ENCODE measurements at places on chromosomes 3 and 15.
A peak's percentile ranks its signal among the peaks of the same experiment; 100 is the strongest.

DNA sequence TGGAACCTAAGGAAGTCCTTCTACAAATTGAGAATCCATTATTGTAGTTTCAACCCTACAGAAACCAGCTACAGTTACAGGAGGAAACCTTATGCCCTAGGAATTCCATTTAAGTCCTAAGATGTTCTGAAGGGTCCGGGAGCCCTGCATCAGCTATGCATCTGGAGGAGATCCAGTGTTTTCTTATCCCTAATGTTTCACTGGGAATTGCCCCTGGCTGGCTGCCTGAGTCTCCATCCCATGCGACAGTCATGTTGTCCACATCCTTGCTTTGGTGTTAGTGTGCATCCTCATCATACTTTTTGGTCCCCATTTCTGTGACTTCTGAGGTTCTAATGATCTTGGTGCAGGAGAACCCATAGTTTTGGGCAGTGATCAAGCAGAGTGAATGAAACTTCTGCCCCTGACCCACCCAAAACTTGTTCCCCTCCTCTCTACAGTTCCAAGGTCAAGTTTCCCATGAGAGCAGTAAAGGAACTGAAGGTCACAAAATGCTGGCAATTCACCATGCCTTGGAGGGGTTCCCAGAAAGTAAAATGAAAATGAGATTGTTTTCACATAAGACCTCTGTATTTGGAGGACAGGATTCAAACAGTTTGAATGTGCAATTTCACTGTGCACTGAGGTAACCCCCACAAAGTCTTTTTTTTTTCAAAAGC lies 121.9 kb upstream of the PHLDB2 start:
- DNase-seq, result no peak

- DNase-seq, result no peak
These were observed 9.6 kb upstream of the LAMP3 start for GRCh38 chr3:183172051-183172639.

GRCh38 chr15:42444415-42445063 lies 46.4 kb downstream of the ZNF106 start:
- no peak for DNase-seq

DNA sequence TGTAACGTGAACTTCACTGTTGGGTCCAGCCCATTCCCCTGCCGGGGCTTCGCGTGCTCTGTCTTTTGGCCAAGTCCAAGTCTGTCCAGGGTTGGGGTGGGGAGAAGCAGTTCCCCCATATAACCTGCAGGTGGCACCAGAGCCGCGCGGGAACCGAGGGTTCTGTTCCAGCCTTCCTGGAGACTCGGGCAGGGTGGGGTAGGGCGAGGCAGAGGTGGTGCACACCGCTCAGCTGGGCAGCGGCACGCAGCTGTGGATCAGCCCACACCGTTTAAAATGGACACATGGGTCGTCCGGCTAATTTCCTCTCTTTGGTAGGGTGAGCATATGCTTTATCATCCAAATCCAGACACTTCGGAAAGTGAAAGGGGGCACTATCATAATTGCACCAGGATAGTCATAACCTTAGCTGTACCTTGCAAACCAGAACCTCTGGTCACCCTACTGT lies 118.1 kb downstream of the TBC1D2B start:
- DNase-seq, result peak; percentile 55

- no peak for DNase-seq
These were observed 116.4 kb upstream of the TOPAZ1 start for GRCh38 chr3:44125246-44125645.

- peak; percentile 24 for DNase-seq
These were observed 107.4 kb upstream of the SLC4A7 start for GRCh38 chr3:27591312-27592210.

DNA sequence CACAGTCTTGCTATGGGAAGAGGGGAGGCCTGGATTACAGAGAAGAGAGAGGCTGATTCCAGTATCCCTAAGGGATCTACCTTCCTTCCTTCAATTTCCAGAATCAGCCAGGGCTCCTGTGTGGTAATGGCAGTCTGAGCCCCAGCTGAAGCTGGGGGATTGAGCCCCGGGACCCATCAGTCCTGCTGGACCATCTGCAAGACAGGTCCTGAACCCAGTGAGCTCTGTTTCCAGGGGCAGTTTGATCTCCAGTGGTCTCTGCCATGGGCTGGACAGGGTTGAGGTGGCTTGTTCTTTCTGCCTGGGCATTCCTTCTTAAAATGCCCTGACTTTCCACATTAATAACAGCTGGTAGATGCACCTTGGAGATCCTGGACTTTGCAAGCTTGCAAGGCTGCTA lies 685.2 kb downstream of the TBL1XR1 start:
- no peak for DNase-seq

GRCh38 chr3:155712008-155712407 lies 32.9 kb downstream of the PLCH1 start:
- no peak for DNase-seq

GRCh38 chr15:48653216-48653615 lies 7.7 kb upstream of the FBN1 start:
- DNase-seq, result no peak

- DNase-seq, result no peak
These were observed 36.1 kb downstream of the IGF1R start for GRCh38 chr15:98684436-98684835.

GRCh38 chr15:40796512-40796911 lies 10.4 kb upstream of the ZFYVE19 start:
- no peak for DNase-seq

- no peak for DNase-seq
These were observed 11.1 kb downstream of the ARHGAP31 start for GRCh38 chr3:119305286-119305685.

GRCh38 chr15:101424984-101425383 lies 64.5 kb downstream of the PCSK6 start:
- DNase-seq, result no peak

- no peak for DNase-seq
These were observed 37.7 kb downstream of the TKT start for GRCh38 chr3:53218131-53218530.

DNA sequence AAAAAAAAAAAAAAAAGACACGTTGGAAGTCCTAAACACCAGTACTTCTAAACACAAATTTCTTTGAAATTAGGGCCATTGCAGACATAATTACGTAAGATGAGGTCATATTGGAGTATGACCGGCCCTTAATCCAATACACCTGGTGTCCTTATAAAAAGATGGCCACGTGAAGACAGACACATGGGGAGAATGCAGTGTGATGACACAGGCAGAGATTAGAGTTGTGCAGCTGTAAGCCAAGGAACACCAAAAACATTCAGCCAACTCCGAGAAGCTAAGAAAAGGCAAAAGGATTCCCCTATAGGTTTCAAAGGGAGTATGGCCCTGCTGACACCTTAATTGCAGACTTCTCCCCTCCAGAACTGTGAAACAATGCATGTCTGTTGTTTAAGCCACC lies 379.0 kb upstream of the PDZRN3 start:
- no peak for DNase-seq

GRCh38 chr3:193593668-193594030 lies 641 bp downstream of the OPA1 start:
- DNase-seq, result peak; percentile 35

GRCh38 chr3:40800343-40800742 lies 275.6 kb downstream of the ZNF621 start:
- no peak for DNase-seq

DNA sequence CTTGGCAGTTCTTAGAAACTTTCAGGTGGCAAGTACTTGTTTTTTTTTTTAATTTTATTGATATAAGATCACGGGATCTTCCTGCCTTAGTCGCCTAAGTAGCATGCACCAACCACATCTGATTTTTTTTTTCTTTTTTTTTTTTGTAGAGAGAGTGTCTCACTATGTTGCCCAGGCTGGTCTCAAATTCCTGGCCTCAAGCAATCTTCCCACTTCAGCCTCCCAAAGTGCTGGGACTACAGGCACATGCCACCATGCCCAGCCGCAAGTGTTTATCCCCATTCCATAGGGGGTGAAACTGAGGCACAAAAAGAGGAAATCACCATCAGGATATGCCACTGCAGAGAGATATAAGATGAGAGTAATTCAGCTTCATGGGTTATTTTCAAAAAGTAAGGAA lies 102.9 kb downstream of the IGF2BP2 start:
- no peak for DNase-seq

GRCh38 chr3:171731691-171732090 lies 78.6 kb downstream of the PLD1 start:
- DNase-seq, result no peak

- DNase-seq, result no peak
These were observed 82.8 kb downstream of the TIGIT start for GRCh38 chr3:114376516-114377185.

DNA sequence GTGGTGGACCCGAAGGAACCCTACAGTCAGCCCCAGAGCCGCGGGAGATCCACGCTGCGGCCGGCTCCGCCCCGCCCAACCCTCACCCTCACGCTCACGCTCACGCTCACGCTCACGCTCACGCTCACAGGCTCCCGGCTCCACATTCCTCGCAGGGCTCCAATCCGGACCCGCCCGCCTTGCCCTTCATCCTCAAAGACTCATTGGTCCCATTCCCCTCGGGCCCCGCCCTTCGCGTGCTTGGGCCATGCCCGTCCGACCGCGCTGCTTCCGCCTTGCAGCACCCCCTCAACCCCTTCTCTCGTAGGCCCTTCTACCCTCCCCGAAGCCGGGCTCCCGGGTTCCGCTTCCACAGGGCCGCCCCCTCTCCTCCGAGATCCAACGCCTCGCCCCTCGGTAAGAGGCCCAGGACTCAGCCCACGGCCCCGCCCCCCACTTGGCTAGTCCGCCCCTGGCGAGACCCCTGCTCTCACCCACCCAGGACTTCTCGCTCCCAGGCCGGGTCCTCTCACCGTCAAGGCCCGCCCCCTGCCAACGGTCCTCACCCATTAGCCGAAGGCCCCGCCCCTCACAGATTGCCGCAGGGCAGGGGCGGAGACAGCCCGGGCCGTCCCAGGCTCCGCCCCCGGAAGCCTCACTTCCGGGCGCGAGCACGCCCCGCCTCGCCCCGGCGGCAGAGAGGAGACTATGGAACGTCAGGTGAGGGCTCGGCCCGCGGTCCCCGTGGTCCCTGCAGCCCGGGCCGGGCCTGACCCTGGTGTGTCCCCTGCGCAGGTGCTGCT lies at the start of gene APEH:
APEH (plus strand) TSS at position 637 of the 782 bp plus-strand sequence; CDS start at position 688, 51 bp downstream.
- DNase-seq, result peak; percentile 97

- DNase-seq, result no peak
These were observed 589.6 kb downstream of the PDCD6IP start for GRCh38 chr3:34387826-34388564.

GRCh38 chr3:147963711-147964110 lies 554.5 kb downstream of the ZIC1 start:
- no peak for DNase-seq

DNA sequence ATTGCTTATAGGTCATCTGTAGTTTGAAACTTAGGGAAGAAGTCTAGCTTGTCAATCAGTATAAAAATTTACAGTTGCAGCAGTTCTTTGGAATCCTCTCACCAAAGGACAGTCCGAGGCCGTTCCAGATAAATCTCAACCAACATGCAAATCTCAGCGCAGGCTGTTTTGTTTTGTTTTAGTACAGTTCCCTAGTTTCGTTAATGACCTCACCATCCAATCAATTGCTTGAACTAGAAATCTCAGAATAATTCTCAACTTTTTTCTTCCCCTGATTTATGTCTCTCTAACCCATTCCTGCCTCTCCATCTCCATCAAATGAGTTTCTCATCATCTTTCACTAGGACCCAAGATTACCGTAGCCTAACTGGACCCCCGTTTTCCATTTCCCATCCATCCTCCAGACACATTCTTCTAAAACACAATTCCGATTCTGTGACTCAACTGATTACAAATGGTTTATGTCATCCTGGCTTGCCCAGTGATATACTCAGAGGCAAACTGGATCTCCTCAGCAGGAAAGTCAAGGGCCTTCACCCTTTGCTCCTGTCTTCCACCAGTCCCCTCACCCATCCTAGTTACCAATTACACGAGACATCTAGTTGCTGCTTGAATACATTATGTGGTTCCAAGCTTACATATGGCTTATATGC lies 1.3 kb downstream of the SMCO1 start:
- DNase-seq, result no peak

DNA sequence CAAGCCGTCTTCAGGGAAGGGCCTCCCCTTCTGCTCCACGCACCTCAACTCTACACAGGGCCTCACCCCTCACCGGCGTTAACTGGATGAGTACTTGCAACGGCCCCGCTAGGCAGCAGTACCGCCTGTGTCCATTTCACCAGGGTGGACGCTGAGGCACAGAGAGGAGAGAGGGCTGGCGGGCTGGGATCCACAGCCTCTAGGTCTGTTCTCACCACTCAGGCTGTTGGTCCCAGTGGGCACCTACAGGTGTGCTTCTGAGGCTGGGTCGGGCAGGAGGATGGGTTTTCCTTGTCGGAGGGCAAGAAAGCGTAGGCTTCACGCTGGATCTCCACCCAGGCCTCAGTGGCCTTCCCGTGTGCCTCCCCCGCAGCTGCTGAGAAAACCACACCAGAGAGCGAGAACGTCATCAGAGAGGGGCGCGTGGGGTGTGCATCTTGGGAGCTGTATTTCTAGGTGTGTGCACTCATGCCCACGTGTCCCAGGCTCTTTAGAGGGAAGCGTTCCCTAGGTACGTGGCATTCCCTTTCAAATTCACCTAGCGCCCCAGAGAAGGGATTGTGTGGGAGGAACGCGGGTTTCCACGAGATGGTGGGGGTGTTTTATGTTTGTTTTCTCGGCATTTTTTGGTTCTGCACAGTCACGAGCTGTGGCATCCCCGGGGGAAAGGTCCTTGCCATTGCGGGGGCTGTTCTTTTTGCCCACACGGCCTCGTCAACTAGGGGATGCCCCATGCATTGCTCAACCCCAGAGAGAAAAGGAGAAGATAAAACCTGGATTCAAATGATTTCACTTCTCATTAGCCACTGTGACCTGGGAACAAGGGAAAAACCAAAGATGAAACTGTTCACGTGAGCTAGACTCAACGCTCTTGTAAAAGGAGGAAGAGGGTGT lies 67.7 kb downstream of the MGLL start:
- no peak for DNase-seq

DNA sequence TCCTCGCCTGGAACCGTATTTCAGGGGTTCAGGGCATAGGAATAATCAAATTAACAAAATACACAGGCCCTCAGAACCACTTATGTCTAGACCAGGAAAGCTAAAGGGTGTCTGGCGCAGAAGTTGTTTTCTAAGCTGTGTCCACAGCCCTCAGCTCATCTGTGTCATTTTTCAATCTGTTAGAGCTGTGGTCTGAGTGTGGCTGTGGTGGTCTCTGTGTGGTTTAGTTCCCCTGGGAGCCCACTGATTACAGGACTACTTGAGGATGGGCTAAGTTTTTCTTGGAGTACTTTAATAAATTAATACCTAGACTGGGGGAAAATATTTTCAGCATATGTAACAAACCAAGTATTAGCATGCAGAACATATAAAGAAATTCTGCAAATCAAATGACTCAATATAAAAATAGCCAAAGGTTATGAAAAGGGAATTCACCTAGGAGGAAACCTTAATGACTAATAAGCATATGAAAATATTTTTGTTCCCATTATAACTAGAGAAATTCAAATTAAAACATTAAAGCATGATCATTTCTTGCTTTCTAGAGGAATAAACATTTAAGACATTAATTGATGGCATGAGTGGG lies 186.3 kb downstream of the SATB1 start:
- DNase-seq, result no peak

- no peak for DNase-seq
These were observed 4.2 kb downstream of the PTPRG start for GRCh38 chr3:61565569-61565968.
